Ecto neural progenitor cell (in vitro differentiated cells): ENCODE measurements at places on chromosomes 4 and X.

DNA sequence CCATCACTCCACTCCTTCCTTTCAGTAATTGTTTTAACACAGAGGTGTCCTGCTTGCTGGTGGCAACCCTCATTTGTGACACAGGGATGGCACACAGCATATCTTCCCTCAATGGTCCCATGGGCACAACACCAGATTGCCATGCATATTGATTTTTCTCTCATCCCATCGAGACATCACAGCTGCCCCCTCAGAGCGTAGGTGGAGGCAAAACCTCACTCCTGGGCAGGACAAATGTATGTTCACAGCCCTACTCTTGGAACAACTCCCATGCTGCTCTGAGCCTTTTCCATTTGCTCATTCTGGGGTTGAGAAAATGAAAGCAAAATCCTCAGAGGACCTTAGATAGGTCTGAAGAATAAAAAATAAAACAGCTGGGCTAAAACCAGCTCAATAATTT, 172.2 kb downstream of the GABRB1 start:
- no peak for DNase-seq

DNA sequence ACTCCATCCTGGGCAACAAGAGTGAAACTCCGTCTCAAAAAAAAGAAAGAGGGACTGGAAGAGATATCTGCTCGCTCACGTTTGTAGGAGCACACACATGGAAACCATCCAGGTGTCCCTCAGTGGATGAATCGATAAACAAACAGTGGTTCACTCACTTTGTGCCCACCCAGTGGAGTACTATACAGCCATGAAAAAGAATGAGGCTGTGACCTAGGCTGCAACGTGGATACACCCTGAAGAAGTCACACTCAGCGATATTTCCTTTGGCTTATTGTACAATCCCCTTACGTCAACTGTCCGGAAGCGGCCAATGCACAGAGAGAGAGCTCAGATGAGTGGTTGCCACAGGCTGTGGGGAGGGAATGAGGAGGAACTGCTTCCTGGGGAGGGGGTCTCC, 82.3 kb upstream of the PPP2R3B start:
- DNase-seq: no peak

- no peak for DNase-seq
These were observed 122.6 kb upstream of the CPEB2 start for GRCh38 chr4:14879683-14880082.

DNA sequence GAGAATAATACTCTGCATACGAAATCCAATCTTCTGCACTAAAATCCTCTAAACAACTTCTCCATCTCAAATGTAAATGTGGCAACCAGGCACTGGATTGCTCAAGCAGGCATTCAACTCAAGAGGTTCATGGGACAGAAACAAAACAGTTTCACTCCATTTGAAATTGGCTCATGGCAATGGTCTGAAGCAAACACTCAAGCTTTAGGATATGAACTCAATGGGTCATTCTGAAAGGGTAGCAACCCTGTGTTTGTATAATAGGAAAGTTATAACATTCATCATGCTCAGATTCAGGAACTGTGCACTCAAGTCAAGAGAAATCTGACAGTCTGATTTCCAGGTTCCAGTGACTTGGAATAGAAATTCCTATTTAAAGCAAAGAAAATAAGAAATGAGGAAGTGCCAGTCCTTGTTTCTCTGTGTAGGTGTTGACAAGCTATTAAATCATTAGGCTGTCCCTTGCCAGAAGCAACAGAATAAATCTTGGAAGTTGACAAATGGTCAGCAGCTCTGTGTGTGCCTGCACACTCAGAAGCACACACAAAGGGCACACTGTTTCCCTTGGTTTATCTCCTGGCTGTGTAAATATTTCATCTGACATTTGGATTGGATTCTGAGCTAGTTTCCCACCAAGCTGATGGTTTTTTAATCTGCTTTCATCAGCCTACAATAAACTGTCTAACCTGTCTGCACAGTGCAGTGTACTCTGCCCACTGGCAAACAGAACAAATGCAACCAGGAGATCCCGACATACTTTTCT, 75.9 kb upstream of the CITED1 start:
- no peak for DNase-seq

DNA sequence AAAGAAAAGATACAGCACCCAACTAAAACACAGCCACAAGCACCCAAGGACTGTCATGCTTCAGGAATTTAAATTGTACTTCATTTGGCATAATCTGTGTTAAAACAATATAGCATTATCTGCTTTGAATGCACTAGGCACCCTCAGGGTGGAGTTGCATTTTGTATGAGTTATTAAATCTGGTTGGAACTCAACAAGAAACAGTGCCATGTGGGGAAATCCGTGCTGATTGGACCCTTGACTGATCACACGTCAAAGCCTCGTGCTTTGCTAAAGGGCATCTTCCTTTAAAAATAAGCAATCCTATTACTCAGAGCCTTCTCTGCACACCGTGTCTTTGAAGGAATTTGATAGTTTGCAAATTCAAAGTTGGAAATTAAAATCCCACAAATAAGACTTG, 35.4 kb downstream of the IGFBP7 start:
- DNase-seq: peak; percentile 16

DNA sequence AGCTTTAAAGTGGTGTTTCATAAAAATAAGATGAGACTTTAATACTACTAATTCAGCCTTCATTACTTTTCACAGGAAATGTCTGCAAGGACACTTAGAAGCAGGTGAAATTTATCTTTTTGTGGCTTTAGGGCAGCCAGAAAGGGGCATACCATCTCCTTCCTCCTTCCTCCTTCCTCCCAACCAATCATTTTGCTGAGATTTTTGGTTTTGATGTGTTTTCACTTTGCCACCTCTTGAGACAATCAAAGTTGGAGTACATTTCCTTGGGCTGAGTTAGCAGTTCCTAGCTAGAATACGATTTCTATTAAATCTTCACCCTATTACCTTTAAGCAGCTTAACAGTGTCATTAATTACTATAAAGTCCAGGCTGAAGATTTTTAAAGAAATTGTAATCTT, 5.1 kb upstream of the NDST3 start:
- no peak for DNase-seq

DNA sequence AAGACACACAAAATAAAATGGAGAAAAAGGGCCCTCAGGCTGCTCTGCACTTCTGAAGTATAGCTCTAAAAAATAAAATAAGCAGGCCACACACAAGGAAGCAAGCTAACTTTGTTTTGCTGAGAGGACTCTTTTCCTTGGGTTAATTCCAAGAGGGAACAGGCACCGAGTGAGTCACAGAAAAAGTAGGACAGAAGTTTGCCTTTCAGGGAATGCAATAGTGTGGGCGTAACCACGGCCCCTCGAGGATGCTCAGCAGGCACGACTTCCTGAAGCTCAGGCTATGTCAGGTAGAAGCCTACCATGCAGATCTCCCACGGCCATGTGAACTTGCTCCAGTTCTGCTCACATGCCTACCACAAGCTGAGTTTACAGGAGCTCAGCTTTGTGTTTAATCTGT, 22.1 kb downstream of the PPP1R2C start:
- no peak for DNase-seq

DNA sequence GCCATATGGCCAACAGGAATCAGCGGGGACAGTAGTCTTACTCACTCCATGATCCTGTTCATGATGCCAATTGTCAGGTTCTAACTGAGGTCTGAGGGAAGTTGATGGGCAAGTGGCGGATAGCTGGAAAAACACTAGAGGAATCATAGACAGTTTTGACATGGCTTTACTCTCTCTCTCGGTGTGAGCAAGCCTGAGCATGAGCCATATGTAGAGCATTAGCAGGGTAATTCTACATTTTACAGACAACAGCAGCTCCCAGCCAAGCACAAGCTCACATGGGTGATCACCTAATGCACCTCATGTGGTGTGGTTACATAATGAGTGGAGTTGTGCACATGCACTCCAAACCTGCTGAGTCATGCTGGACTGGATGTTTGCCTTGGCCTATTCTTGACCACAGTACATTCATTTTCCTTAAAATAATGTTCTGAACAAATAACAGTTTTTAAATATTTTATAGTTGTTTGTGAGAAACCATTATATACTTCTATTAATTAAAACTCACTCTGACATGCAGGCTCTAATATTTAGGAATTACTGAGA, 429.2 kb downstream of the GPAT3 start:
- DNase-seq: no peak

DNA sequence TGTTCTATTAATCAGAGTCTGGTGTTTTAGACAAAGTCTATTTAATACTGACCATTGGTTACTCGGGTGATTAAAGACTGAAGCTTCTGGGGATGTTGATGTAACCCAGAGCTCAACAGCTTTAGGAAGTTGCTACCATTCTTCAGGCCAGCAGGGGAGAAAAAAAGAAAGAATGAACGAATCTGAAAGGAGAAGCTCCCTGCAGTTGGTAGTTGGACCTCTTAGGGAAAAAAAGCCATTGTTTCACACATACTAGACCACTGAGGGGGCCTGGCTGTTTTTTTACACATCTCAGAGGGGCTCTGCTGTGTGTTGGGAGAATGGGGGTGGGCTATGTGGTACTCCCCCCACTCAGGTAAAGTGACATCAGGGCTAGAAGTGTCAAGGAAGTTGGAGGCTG, 378.9 kb downstream of the KCNIP4 start:
- no peak for DNase-seq

DNA sequence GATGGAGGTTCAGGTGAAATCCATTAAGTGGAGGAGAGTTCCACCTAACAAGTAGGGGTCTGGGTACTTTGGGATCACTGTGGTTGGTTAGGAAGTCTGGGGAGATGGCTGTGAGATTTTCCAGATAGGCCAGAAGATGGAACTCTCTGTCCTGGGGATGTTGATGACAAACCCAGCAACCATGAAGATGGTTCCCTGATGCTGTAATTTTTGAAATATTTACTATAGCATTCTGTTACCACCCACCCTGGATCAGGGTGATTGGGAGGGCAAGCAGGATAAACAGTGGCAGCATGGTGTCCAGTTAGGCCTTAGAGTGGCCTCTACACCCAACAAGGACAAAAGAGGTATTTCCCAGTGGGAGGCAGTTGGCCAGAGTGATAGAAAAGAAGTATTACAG, 15.9 kb upstream of the NELFA start:
- DNase-seq: no peak
